ENCODE measurements at places on chromosomes 16 and 17.
A peak's percentile ranks its signal among the peaks of the same experiment; 100 is the strongest.

DNA sequence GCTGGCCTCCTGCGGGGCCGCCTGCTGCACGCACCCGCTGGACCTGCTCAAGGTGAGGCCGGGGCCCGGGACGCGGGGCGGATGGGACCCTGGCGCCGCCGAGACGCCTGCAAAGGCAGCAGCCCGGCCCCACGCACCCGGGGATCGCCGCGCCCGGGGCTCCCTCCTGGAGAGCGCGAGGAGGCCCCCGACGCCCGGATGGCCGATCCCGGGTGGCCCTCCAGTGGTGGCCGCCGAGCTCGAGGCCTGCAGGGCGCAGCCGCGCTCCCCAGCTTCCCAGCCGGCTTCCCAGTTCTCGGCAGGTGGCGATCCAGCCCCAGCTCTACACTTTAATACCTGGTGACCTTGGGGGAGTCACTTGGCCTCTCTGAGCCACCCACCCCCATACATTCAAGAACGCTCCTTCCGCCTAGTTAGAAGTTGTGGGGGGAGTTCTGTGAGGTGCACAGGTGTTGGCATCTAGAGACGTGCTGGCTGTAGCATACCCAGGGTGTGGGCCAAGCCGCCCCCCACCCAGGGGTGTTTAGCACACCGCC lies 452 bp downstream of the SLC25A10 start:
- peak; percentile 75 for DNase-seq

DNA sequence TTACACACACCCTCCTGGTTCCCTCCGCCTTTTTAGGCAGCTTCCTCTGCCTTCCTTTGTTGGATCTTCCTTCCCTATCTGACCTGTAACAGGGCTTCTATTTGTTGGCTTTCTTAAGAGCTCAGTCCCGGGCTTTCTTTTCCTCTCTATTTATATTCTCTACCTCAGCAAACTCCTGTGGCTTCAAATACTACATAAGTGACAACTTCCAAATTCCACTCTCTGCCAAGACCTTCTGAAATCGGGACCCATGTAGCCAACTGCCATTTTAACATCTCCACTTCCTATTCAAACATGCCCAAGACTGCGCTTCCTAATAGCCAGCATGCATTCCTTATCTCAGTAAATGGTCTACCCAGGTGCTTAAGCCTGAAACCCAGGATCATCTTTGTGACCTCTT lies 128.1 kb downstream of the MRTFB start:
- no peak for DNase-seq

DNA sequence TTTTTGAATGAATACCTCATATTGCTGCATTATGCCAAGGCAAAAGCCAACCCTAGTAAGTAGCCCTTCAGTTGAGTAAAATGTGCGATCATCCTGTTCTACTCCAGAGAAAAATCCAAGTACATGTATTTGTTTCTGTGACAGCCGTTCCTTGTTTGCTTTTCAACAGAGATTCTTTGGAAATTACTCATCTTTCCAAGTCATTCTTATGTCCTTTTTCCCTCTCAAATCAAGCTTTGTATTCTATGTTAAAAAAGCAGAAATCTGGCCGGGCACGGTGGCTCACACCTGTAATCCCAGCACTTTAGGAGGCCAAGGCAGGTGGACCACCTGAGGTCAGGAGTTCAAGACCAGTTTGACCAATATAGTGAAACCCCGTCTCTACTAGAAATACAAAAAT lies 112.9 kb upstream of the HAS3 start:
- no peak for DNase-seq

DNA sequence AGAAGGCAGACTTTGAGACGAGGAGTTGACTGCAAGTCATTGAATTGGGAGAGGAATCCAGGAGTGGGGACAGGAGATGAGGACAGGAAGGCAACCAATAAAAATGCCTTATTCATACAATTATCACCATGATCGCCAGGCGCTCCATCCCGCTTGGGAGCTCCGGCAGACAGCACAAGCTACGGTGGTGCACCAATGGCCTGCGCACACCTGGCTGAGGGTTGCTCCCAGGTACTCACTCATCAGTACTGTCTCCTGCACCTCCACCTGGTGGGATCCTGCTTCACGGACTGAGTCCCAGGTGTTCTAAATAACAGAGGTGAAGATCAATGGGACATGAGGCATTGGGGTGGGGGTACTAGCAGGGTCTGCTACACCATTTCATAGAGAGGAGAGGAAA lies 160.0 kb upstream of the TNRC6C start:
- no peak for DNase-seq

DNA sequence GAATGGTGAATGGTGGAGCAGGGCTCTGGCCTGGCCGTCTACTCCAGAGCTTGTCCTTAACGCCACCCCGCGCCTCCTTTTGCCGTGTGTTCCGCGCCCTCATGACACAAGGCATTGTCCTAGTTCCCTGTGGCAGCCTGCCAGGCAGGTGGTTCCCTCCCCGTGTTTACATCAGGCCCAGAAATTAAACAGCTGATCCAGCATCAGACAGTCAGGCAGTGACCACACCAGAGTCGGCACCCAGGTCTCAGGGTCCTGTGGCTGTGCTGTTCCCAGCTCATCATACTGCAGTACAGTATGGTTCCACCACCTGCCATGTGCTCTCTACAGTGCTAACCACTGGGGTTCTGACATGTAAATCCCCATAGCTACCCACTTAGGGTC lies 119.7 kb downstream of the RAB11FIP4 start:
- DNase-seq, result no peak

- DNase-seq, result no peak
Observed at GRCh38 chr16:26840691-26841090, 226.0 kb upstream of the C16orf82 start.

DNA sequence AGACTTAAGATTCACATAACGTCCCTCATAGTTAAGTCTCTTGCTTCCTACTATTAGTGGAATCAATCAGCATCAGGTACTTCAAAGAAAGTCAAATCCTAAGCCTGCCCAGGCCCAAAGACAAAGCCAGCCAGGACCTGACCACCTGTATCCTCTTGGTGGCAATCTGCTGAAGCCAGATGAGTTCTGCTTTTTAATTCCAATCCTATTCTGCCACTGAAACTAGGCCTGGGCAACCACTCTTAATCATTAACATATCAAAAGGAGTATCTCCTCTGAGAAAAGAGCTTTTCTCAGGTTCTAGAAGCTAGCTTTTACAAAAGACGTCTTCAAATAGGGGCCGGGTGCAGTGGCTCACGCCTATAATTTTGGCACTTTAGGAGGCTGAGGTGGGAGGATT lies 15.1 kb upstream of the GLG1 start:
- DNase-seq, result no peak
